Posterior vena cava (tissue), 2 donors: ENCODE measurements at places on chromosomes 11 and 22.

DNA sequence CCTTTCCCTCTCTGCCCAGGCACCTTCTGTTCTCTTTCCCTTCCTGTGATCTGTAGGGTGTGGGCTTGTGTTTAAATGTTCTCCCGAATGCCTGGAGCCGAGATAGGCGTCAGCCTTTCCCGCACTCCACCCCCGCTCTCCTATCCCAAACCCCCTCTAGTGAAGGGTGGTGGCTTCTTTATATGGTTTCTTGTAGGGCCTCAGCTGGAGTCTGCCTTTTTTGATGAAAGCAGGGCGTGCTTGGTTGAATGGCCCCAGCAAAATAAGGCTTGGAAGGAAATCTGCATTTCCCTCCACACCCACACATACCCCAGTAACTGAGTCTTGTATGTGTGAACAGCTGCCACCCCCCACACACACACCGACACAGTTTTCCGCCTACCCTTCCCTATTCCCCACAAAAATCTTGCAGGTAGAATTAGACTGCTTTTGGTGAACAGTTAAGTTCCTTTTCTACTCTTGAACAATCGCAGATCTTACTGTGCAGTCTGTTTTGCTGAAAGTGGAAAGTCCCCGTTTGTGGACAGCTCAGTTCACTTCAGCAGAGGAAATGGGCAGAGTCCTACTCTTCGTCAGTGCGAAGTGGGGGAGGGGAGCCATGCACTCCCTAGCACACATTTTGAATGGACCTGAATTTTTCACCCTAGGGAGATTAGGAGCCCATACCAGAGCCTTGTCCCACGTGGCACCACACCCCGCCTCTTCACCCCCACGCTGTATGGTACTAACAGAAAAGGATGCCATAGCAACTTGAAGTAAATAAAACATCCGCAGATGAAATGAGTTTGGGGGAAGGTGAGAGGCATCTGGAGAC is 25.5 kb upstream of the GRK2 start:
- peak; percentile 89 for DNase-seq

- no peak for DNase-seq
These were observed 2.8 kb downstream of the SLC25A1 start for GRCh38 chr22:19175602-19176174.

DNA sequence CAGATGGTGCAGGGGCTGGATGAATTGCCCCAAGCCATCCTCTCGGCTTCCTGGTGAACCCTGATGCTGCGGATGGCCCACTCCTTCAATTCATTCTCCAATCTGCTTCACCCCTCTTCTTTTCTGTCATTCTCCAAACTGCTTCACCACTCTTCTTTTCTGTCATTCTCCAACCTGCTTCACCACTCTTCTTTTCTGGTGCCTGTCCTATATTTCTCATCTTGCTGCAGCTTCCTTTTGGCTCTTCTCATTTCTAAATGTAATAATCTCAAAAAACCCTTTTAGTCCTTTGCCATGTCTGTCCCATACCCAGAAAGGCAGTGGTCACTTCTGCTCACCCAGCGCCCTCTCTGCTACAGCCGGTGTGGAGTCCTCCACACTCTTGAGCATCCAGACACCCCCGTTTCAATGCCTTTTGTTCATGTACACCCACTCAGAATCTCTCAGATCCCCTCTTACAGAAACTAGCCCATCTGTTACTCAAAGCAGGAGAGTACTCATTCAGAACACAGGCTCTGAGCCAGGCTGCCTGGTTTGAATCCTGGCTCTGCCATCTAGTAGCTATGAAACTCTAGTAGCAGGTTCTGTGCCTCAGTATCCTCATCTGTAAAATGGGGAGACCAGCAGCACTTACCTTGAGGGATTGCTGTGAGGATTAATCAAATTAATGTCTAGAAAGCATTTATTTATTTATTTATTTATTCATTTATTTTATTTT is 14.9 kb downstream of the SERPIND1 start:
- no peak for DNase-seq

DNA sequence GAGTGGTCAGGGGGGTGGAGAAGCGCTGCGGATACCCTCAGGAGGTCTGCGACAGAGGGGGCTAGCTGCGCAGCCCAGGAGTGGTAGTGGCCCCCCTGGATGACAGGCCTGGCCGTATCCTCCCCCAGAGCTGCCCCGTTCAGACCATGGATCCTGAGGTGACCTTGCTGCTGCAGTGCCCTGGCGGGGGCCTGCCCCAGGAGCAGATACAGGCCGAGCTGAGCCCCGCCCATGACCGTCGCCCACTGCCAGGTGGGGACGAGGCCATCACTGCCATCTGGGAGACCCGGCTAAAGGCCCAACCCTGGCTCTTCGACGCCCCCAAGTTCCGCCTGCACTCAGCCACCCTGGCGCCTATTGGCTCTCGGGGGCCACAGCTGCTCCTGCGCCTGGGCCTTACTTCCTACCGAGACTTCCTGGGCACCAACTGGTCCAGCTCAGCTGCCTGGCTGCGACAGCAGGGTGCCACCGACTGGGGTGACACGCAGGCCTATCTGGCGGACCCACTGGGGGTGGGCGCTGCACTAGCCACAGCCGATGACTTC is 505 bp downstream of the NUDT22 start:
- DNase-seq, result peak; percentile 89

- no peak for DNase-seq
These were observed 44.3 kb downstream of the THAP12 start for GRCh38 chr11:76336597-76336996.
